ENCODE measurements at places on chromosomes 7 and 10.

- DNase-seq, result no peak
Measured at GRCh38 chr7:155811895-155812761, at the start of gene SHH. Gene SHH, minus strand, starts transcription at chr7:155812463. Its CDS starts 341 bp downstream, at chr7:155812122.

- no peak for DNase-seq
Measured at GRCh38 chr10:69938541-69938991, 114.1 kb upstream of the MACROH2A2 start.

GRCh38 chr7:77685233-77685632 is 11.0 kb upstream of the RSBN1L start:
- no peak for DNase-seq

GRCh38 chr10:59561477-59562121 is 148.1 kb downstream of the SLC16A9 start:
- DNase-seq, result no peak
